Kidney epithelial cell (primary cell): ENCODE measurements at places on chromosomes 16 and 17. TPM values are rescaled to one million over a fixed set of nuclear protein-coding genes. Genes with fewer than 3 reads are reported as not detected.

DNA sequence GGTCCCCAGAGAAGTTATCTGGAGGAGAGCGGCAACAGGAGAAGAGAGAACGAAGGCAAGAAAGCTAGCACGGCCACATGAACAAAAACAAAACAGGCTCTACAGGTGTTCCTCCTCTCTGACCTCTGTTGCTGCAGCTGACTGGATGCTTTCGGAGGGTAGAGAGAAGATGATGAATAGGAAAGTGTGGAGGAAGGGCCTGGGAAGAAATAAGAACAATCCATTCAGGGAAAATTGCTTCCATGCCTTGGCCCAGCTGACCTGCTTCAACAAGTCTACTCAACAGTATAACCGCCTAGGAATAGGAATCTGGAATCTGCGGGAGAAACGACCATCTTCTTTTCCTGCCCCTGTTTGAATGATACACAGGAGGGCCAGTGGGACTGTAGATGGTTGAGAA is 258.5 kb downstream of the ZFHX3 start:
- DNase-seq = no peak

GRCh38 chr16:71927383-71927782 is 32.1 kb downstream of the IST1 start:
- DNase-seq = peak; percentile 67

GRCh38 chr17:73639932-73640331 is 4.3 kb downstream of the SDK2 start:
- no peak for DNase-seq

GRCh38 chr17:72810991-72811508 is 281.4 kb downstream of the SLC39A11 start:
- no peak for DNase-seq

- no peak for DNase-seq
Observed at GRCh38 chr17:80940171-80941123, 51.2 kb upstream of the CHMP6 start.

DNA sequence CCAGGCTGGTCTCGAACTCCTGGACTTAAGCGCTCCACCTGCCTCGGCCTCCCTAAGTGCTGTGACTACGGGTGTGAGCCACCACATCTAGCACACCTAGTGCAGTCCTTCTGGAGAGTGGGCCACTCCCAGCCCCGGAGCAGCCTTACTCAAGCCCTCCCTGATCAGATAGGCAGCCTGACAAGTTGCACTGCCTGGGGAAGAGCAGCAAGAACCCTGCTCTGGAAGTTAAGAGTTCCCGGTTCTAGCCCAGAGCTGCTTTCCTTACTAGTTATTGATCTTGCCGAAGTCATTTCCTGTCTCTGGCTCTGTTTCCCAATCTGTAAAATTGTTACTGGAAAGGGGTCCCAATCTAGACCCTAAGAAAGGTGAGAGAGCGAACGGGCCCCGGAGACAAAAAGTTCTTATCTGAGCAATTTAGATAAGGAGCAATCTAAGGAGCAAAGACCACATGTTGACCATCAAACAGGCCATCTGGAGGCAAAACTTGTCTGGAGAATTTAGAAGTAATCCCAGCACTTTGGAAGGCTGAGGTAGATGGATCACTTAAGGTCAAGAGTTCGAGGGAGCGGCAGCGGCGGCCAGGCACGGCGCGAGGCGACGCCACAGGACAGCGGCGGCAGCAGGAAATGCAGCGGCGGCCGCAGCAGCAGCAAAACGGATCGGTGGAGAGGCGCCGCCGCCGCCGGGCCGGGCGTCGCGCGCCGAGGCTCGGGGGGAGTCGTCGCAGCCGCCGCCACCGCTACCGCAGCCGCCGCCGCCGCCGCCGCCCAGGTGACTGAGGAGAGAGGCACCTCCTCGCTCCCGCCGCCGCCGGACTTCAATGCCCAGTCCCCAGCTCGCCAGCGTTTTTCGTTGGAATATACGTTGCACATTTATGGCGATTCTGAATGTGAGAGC is 4.3 kb upstream of the NAGLU start:
- no peak for DNase-seq

- DNase-seq = no peak
Observed at GRCh38 chr17:48892940-48893645, 506 bp downstream of the ATP5MC1 start.

GRCh38 chr17:17411692-17412091 is 65.1 kb upstream of the MED9 start:
- DNase-seq = no peak

DNA sequence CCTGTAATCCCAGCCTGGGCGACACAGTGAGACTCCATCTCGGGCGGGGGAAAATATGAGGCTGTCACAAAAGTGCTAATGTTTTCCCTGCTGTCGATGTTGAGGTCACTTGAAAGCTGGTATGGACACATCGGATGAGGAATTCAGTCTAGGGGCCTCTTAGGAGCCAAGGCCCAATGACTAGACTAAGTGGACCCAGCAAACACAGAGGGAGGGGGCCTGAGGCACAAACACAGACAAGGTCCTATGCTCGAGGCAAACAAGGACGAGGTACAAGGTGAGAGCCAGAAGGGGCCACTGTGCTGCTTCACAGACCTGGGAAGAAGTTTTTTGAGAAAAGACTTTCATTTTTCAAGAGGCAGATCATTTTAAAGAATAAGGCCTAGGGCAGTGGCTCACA is 15.2 kb downstream of the TRAP1 start:
- no peak for DNase-seq

GRCh38 chr16:89187032-89187769 is 13.1 kb downstream of the SLC22A31 start:
- no peak for DNase-seq

GRCh38 chr16:66070140-66070917 is 296.2 kb upstream of the CDH5 start:
- DNase-seq = no peak

- DNase-seq = no peak
Observed at GRCh38 chr17:58007781-58008706, 998 bp upstream of the SRSF1 start.

DNA sequence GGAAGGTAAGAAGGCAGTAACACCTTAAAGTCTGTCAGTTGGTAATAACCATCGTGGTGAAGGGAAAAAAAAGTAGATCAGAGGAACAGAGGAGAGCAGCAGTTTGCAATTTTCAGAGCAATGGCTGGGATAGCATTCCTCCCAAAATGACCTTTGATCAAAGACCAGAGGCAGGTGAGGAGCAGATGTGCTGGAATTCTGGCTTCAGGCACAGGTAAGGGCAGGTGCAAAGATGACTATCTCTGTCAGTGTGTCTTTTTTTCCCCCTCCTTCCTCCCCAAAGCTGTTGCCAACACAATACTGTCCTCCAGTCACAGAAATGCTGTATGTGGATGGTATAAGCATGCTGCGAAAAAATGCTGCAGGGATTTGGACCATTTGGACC is 166.7 kb downstream of the XYLT1 start:
- DNase-seq = no peak

GRCh38 chr17:59652119-59652518 is 32.4 kb downstream of the CLTC start:
- no peak for DNase-seq

DNA sequence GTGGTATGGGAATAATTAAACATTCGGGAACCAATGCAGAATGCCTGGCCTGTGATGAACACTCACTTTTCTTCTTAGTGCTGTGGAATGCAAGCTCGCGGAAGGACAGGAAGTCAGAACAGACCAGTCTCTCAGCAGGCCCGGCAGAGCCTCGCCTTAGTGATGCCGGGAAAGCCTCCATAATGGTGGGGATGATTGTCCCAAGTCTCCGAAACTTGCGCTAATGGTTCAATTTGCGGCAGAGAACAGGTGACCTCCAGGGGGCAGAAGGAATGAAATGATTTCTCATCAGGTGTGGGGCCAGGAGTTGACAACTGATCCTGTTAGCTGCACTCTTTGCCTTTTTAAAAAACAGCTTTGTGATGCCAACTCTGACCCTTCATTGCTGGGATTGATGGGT is 170.6 kb downstream of the GSG1L start:
- no peak for DNase-seq

DNA sequence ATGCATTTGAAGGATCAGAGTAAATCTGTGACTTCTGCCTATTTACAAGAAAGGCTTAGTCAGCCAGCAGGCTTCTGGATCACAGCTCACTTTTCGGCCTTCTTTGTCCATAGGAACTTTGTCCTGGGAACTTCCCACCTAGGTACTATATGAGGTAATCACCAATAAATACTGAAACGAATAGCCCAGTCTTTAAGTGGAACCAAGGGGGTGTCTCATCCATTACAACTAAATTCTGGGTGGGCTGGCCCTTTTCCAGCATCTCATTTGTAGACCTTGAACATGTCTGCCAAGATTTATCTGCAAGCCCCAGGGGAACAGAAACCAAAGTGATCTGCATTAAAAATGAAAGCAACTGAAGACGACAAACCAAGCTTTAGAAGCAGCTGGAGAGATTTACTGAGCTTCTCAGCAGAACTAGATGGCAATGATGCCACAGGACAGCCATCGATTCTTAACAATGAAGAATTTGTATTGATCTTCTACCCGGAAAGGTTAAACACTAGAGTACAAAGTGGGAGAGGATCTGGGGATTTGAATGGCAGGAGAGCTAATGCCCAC is 55.5 kb downstream of the SNX11 start:
- DNase-seq = peak; percentile 35

DNA sequence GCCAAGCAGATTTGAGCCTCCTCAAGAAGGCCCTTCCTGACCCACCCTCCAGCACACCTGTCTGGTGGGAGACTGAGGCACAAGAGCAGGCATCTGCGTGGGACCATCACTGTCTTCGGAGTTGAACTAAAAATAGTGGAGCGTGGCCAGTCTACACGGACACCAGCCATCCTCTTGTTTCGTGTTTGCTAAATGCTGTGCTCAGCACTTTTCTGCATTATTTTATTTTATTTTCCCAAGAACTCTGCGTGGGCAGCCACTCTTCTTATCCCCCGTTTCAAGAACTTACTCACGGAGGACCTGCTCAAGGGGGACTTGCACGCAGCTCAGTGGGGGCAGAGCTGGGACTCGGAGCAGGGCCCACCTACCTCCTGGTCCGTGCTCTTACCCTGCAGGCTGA is 60.8 kb downstream of the SOCS3 start:
- DNase-seq = no peak

- no peak for DNase-seq
Observed at GRCh38 chr17:82272495-82273326, 789 bp downstream of the CSNK1D start.

- no peak for DNase-seq
Observed at GRCh38 chr16:70730944-70731343, 45.1 kb upstream of the MTSS2 start.

GRCh38 chr17:14926526-14927122 is 338.5 kb downstream of the PMP22 start:
- no peak for DNase-seq

GRCh38 chr16:78520470-78520869 is 421.0 kb downstream of the WWOX start:
- no peak for DNase-seq

GRCh38 chr17:8143581-8144400 is 8.4 kb downstream of the PER1 start:
- no peak for DNase-seq

GRCh38 chr16:6265968-6266367 is 1066.7 kb upstream of the RBFOX1 start:
- DNase-seq = no peak

DNA sequence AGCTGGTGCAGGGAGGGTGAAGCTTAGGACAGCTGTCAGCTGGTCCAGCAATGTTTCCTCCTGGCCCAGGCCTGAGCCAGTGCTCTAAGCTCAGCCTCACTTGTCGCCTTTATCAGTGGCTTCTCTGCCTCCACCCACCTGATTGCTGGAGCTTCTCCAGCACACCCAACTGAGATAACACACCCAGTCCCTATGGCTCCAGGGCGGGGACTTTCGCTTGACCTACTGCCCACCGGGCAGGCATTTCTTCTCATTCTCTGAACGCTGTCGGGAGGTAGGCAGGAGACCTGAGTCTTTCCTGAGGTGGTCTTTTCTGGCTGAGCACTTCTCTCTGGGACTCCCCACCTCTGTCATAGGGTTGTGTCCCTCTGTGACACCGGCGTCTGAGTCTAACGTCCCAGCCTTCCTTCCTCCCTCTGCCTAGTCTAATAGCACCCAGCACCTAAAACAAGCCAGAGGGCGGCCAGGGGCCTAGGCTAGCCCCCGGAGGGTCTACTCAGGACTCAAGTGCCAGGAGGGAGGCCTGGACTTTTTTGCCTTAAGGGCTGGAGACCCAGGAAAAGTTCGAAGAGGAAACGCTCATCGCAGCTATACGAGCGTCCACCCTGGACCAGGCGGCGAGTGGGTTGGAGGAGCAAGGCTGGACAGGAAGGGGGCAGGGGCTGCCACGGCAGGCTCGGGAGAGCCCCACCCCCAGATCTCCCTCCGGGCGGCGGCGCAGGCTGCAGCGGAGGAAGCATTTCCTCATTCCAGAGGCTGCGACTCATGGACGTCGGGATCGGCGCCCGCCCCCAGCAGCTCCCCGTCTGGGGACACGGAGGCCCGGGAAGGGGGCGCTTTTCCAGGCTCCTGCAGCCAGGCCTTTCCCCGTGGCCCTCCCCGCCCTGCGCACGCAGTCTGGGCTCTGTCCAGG is 756 bp downstream of the TAX1BP3 start:
- DNase-seq = peak; percentile 54

DNA sequence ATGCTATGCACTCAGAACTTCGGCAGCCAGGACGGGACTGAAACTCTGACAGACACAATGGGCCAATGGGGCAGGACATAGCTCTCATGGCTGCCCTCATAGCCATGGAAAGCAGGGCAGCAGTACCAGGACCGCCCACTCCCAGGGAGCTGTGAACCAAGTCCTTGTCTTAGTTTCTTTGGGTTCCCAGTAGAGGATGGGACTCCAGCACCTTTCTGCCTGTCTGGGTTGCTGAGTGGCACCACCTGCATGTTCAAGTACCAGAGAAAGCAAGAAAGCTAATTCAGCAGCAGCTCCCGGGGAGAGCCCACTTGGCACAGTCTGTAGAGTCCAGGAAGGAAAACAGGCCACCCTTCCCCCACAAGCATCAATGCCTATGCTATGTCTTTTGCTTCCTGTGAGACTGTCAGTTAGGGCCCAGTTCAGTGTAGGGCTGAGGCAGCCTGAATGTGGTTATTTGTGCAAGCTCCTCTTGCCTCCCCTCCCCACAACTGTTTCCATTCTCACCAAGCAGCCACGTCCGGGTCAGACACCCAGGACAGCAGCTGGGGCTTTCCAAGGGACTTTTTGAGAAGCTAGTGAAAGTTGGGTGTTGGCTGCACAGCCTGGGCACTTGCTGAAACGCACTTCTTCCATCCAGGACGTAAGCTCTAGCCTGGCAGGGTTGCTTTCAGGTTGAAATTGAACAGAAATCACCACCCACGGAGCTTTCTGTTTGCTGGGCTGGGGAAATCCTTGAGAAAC is 7.8 kb downstream of the SUPT4H1 start:
- no peak for DNase-seq

ZNF750 gene
- 0.55 and 0.84 TPM in 2 replicates for total RNA-seq

DRC3 gene
- total RNA-seq = 3.9 and 17.7 TPM in 2 replicates

KRT20 gene
- not detected in 2 replicates for total RNA-seq

TEKT3 gene
- not detected in 2 replicates for total RNA-seq

PMFBP1 gene
- total RNA-seq = 0.75 TPM in 1 of 2 replicates, not detected in the other

SLC13A2 gene
- total RNA-seq = not detected in 2 replicates

TBC1D3I gene
- 0.13 TPM in 1 of 2 replicates, not detected in the other for total RNA-seq

CSH1 gene
- not detected in 2 replicates for total RNA-seq

RNF43 gene
- 0.75 and 2.3 TPM in 2 replicates for total RNA-seq

RAI1 gene
- 31.3 and 35.0 TPM in 2 replicates for total RNA-seq

SLFN11 gene
- total RNA-seq = 0.04 and 0.27 TPM in 2 replicates

CD300A gene
- total RNA-seq = not detected in 2 replicates
